ENCODE measurements at places on chromosomes 13 and 19.

- DNase-seq = no peak
Measured at GRCh38 chr13:28355046-28355821, 139.7 kb downstream of the FLT1 start.

GRCh38 chr19:38684862-38685665 is 37.6 kb downstream of the ACTN4 start:
- no peak for DNase-seq

- DNase-seq = no peak
Measured at GRCh38 chr13:69567514-69567913, 540.1 kb upstream of the ATXN8OS start.

DNA sequence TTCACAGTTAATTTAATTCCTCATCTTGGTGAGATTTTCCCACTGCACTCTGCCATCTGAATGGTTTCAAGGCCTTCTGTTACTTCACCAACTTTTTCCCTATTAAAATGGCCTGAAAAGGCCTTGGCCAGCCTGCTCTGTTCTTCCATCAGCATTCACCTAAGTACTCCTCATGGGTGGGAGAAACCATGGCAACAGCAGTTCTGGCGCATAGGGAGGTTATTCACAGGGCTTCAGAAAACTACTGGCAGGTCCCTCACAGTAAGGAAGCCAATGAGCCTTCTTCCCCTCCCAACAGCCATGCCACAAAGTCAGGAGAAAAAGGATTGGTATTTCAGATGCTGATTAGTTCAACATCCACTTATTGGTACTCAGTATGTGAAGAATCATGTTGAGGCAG is 17.2 kb upstream of the GJB2 start:
- DNase-seq = no peak

GRCh38 chr13:23570099-23570920 is at the start of gene TNFRSF19:
TSS of gene TNFRSF19 (plus strand) at chr13:23570412. CDS start at chr13:23590184, 19,772 bp downstream.
- DNase-seq = peak; percentile 94

All from amniotic epithelial cell (primary cell).